ENCODE measurements at places on chromosomes 2 and 18.

DNA sequence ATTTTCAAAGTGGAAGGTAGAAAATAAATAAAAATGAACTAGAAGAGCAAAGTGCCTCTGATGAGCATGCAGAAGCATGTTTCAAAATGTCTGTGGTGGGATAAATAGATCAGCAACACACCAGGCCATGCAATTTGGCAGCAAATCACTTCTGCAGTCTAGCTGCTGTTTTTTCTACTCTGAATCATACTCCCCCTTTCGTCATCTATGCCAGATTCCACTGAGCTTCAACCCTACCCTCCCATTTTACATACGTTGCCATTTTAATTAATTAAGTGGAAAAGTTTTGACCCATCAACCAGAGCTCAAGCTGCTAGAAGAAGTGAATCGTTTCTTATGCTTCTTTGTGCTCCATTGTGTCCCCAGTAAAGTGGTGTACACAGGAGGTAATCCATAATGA, 79.3 kb downstream of the NRXN1 start:
- no peak for DNase-seq

DNA sequence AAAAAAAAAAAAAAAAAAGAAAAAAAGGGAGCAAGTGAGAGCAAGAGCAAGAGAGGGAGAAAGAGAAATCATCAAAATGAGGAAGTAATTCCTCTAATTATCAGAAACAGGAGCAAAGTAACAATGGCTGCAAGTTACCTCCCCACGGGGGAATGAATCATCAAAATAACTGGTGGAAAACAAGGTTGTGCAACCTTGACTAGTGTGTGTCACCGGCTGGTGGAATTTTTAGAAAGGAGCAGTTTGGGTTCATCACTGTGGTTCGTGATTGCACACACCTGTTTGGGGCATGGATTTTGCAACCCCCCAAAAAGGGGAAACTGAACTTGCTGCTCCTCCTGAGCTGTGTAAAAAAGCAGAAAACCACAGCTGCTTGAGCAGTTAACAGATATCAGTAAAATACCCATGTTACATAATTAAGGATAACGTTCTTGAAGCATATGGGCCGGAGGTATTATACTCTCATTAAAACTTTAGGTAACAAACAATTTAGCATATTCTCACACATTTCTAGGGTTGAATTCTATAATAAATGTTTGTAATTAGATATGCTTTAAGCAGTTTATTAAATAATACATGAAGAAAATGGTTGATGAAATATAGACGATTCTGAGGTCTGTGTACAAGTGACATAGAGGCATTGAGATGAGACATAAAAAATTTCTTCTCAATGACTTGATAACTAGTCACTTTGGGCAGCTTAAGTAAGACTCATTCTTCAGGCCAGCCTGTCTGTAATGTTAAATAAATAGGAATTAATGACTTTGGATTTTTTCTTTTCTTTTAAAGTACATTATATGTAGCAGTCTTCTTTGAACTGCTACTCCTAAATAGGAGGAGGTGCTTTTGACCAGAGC, 184.2 kb upstream of the ZEB2 start:
- DNase-seq = no peak

- no peak for DNase-seq
Observed at GRCh38 chr2:59021786-59022185, 780.7 kb upstream of the FANCL start.

- DNase-seq = no peak
Observed at GRCh38 chr18:50401888-50402287, 27.0 kb downstream of the SKA1 start.

DNA sequence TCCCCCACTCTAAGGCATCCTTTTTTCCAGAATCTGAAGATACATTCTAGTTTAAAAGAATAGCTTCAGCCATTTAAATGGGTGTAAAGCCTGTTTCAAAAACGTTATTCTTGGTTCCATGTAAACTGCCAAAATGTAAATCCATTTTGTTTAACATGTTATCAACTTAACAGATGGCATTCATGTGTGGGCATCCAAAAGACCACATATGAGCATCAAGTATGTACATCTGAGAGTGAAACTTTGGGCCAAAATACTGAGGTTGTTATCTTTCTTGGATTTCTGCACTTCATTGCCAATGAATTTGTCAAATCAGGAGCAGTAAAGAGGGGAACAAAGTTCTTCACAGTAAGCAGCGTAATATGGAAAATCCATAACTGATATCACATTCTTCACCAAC, 395.4 kb downstream of the ZNF804A start:
- no peak for DNase-seq

DNA sequence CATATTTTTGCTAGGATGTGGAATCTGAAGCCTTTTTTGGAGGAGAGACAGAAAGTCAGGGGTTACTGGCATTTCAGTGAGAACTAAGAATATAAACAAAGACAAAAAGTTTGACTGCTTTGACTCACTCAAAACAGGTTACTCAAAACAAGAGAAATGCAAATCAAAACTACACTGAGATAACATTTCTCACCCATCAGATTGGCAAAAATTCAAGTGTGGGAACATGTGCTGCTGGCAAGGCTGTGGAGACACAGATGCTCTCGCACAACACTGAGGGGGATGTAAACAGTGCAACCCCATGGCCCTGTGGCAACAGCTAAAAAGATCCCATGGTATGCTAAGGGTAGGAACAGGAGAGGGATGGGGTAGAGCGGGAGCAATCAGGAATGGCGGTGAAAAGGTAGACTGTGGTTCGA, 86.6 kb downstream of the DTNB start:
- peak; percentile 67 for DNase-seq

GRCh38 chr18:71995904-71996465, 548.2 kb downstream of the CBLN2 start:
- no peak for DNase-seq

- DNase-seq = no peak
Observed at GRCh38 chr2:234880551-234881211, 71.1 kb upstream of the SH3BP4 start.

- no peak for DNase-seq
Observed at GRCh38 chr2:236046715-236047114, 121.5 kb downstream of the GBX2 start.

GRCh38 chr2:24206242-24206641, 31.4 kb downstream of the FAM228A start:
- DNase-seq = no peak

- DNase-seq = no peak
Observed at GRCh38 chr2:44944952-44945612, 3.6 kb downstream of the SIX3 start.

- no peak for DNase-seq
Observed at GRCh38 chr2:153307223-153307622, 171.3 kb downstream of the RPRM start.

DNA sequence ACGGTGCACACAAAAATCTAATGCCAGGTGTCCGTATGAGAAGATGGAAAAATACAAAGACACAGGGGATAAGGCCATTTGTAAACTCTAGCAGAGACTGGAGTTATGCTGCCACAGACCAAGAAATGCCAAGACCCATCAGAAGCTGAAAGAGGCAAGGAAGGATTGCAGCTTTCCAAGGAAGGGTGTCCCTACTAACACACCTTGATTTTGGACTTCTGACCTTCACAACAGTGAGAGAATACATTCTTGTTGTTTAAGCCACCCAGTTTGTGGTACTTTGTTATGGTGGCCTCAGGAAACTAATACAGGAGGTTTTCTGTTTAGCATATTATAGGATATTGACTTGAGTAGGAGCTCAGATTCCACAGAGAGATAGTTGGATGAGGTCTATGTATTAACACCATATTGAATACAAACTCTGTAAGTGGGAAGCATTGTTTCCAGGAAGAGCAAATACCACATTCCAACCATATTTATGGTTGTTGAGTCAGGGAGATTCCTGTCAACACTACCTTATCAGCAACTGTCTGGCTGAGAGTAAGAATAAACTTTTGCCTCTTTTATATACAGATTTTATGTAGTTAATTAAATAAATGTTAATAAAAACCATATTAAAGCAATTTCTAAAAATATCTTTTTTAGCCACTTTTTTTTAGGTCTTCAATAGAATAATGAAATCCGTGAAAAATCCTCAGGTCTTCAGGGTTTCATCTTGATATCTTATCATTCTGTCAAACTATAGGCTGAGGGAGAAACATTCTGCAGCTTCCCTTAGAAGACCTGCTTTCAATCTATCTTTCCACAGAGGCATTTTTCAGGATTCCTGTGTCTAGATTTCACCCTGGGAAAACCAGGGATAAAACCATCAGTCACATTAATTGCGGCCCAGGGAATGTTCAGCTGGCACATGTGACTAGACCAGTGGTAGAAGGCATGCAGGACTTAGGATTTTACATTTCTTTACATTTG, 35.4 kb upstream of the HNMT start:
- DNase-seq = no peak

- no peak for DNase-seq
Observed at GRCh38 chr2:240229603-240230235, 89.3 kb upstream of the OTOS start.

DNA sequence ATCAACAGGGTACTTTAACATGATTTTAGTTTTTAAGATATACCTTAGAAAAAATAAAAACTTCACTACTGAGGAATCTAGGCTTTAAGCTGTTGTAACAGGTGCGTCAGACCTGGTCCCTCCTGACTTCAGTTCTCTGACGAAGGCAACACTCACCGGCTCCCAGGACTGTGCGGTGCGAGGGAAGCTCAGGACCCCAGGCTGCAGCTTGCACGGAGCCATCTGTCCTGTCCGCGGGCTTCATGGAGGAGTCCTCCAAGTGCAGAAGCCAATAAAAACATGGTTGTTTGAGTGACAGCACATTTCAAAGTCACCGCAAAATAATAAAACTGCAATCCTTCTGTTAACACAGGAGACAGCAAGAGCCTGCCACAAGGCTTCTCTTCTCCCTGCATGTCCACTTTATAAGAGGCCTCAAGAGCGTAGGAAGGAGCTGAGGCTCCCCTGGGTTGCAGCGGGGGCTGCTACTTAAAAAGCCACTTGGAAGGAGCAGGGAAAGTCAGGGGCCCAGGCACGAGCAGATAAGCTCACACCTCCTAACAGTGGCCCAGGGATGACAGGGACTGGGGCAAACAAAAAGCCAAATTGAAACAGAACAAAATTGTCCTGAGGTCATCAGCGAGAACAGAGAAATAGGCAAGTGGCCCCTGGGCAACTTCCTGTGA, 4.6 kb downstream of the HJURP start:
- no peak for DNase-seq
